ENCODE measurements at places on chromosomes 2 and 18. TPM values are rescaled to one million over a fixed set of nuclear protein-coding genes. Genes with fewer than 3 reads are reported as not detected.

The NDC80 gene
- 3.8 TPM for total RNA-seq

The ANKRD62 gene
- total RNA-seq, result not detected

- no peaks in the 10 kb centered on the region for H3K27me3 ChIP-seq
- H3K36me3 ChIP-seq, result no peaks in the 10 kb centered on the region
- H3K27ac ChIP-seq, result no peak overlapping the region
These were observed 185.1 kb upstream of the CYP26B1 start for GRCh38 chr2:72332720-72333119.

DNA sequence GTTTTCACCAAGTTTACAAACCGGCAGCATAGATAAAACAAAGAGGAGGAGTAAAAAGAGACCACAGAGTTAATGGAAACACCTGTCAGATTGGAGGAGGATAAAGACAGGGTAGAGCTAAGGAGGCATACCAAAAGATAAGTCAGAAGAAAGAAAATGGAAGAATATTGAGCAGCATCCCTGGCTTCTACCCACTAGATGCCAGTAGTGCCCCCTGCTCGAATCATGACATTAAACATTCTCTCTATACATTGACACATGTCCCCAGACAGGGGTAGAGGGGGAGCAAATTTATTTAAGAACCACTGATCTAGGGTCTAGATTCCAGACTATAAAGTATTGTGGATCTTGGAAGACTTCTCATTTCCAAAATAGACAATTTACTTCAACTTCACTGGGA is 159.8 kb upstream of the ETAA1 start:
- no peak overlapping the region for H3K4me3 ChIP-seq
- no peak overlapping the region for H3K27ac ChIP-seq
- no peak for DNase-seq
- no peaks in the 10 kb centered on the region for H3K27me3 ChIP-seq
- no peaks in the 10 kb centered on the region for H3K4me1 ChIP-seq
- H3K36me3 ChIP-seq, result no peaks in the 10 kb centered on the region

GRCh38 chr2:216259081-216259480 is 113.2 kb downstream of the MARCHF4 start:
- no peaks in the 10 kb centered on the region for H3K36me3 ChIP-seq
- no peak for DNase-seq
- no peaks in the 10 kb centered on the region for H3K4me1 ChIP-seq
- H3K27ac ChIP-seq, result no peak overlapping the region

GRCh38 chr2:111905990-111906735 is 7.8 kb downstream of the MERTK start:
- no peaks in the 10 kb centered on the region for H3K27me3 ChIP-seq
- peaks cover 8% of the 10 kb centered on the region for H3K4me1 ChIP-seq
- H3K27ac ChIP-seq, result no peak overlapping the region
- no peak for DNase-seq
- H3K36me3 ChIP-seq, result no peaks in the 10 kb centered on the region

DNA sequence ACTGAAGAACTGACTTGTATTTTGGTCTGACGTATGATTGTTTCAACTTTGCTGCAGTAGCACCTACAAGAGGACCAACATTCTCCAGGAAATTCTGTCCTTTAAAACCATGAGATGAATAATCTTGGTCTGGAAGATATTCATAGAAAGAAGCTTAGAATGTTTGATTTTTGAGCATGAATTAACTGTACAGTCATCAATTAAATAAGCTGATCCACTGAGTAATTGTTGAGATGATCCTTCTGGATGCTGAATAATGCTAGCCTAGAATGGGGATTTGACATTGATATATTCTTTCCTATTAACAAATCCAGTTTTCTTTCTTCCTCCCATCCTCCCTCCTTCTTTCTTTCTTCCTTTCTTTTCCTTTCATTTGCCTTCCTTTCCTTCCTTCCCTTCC is 39.0 kb upstream of the CDK5R2 start:
- no peak overlapping the region for H3K27ac ChIP-seq
- H3K36me3 ChIP-seq, result no peaks in the 10 kb centered on the region
- no peaks in the 10 kb centered on the region for H3K27me3 ChIP-seq
- H3K4me3 ChIP-seq, result no peak overlapping the region

Data from CD4-positive, alpha-beta memory T cell (primary cell).